ENCODE measurements at places on chromosomes 6 and 20. TPM values are rescaled to one million over a fixed set of nuclear protein-coding genes. Genes with fewer than 3 reads are reported as not detected.

Gene WDR27
- total RNA-seq: 56.3 TPM

Gene UST
- 0.15 TPM for total RNA-seq

Gene WFDC10B
- total RNA-seq: not detected

Gene AAR2
- total RNA-seq: 26.1 TPM

Gene APCDD1L
- 0.62 TPM for total RNA-seq

Gene COL9A1
- total RNA-seq: not detected

Gene ARG1
- not detected for total RNA-seq

Gene COL11A2
- total RNA-seq: 0.57 TPM

Gene ELOVL4
- total RNA-seq: 0.41 TPM

Gene MOXD1
- total RNA-seq: 0.21 TPM

Gene PEX3
- total RNA-seq: 16.5 TPM

Gene B3GAT2
- 0.05 TPM for total RNA-seq

Gene MUC22
- total RNA-seq: not detected

Gene HTR1B
- 14.0 TPM for total RNA-seq

Gene MYLK4
- 0.85 TPM for total RNA-seq

Gene GATA5
- total RNA-seq: 53.2 TPM

Gene CCM2L
- total RNA-seq: 45.4 TPM

Gene HRH3
- total RNA-seq: 0.10 TPM

Gene CST7
- not detected for total RNA-seq

Gene TAAR6
- not detected for total RNA-seq

Gene RIMS4
- 4.0 TPM for total RNA-seq

Gene UNC5CL
- 0.36 TPM for total RNA-seq

Gene NNAT
- total RNA-seq: not detected

Gene COL19A1
- total RNA-seq: not detected

Gene CST5
- not detected for total RNA-seq

Gene ZC2HC1B
- not detected for total RNA-seq

Gene SLC22A7
- not detected for total RNA-seq

Gene TAB2
- 47.2 TPM for total RNA-seq

Gene MYLK2
- 0.87 TPM for total RNA-seq

Gene PTCRA
- not detected for total RNA-seq

Gene FAM217A
- not detected for total RNA-seq

Gene RPS6KA2
- 4.1 TPM for total RNA-seq

Gene RNF146
- total RNA-seq: 43.1 TPM

Gene SH3BGRL2
- total RNA-seq: 8.5 TPM

Gene WFDC5
- total RNA-seq: not detected

Gene ATF6B
- 127 TPM for total RNA-seq

Gene TPMT
- total RNA-seq: 9.7 TPM

Gene EDN3
- not detected for total RNA-seq

Gene C6orf15
- total RNA-seq: not detected

Gene OTOR
- total RNA-seq: not detected

Gene RRBP1
- total RNA-seq: 152 TPM

Gene COL20A1
- total RNA-seq: 0.23 TPM

Gene MYL9
- total RNA-seq: 107 TPM

Gene LRP11
- 151 TPM for total RNA-seq

Gene DCDC2
- 0.15 TPM for total RNA-seq

Gene HSPA1L
- 2.8 TPM for total RNA-seq

Gene GID8
- 37.3 TPM for total RNA-seq

Gene RBCK1
- total RNA-seq: 97.1 TPM

Gene SAMD10
- 8.8 TPM for total RNA-seq

Gene MAS1
- total RNA-seq: not detected

Gene FOXC1
- total RNA-seq: 6.7 TPM

Gene NOX3
- total RNA-seq: not detected

Gene E2F1
- total RNA-seq: 64.2 TPM

Gene GPSM3
- 2.0 TPM for total RNA-seq

Gene HLA-DMB
- total RNA-seq: 0.44 TPM
